ENCODE measurements at places on chromosomes 6 and 20.

- DNase-seq = no peak
Observed at GRCh38 chr6:43807228-43808061, 37.4 kb downstream of the VEGFA start.

- no peak for DNase-seq
Observed at GRCh38 chr6:157281570-157281969, 41.7 kb downstream of the TMEM242 start.

GRCh38 chr6:115594891-115595290, 465.8 kb downstream of the FRK start:
- DNase-seq = no peak

DNA sequence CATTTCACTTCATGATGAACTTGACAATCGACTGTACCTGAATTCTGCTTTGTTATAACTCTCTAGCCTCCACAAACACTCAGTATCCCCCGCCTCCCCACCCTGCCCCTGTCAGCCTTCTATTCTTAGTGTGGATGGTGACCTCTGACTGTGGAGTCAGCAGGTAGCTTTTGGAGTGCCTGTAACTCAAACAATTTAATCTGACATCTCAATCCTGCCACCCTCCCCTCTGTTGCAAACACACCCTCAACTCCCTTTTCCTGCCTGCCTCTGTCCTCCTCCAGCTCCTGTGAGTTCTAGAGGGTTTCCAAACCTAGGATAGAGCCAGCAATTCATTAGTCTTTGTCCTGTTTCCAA, 20.3 kb downstream of the DAAM2 start:
- no peak for DNase-seq

- no peak for DNase-seq
Observed at GRCh38 chr20:16485401-16485800, 87.8 kb downstream of the KIF16B start.

Measured in activated T-cell treated with anti-CD3 and anti-CD28 coated beads, Interleukin-2, amount 50 U/mL, for 24 hours (primary cell).